HTR-8/SVneo (cell line): ENCODE measurements at places on chromosomes 4 and X.

- no peak for DNase-seq
These were observed 180.0 kb downstream of the DHRSX start for GRCh38 chrX:2320580-2321327.

- no peak for DNase-seq
These were observed 532.8 kb downstream of the RPA4 start for GRCh38 chrX:97416461-97416860.

- DNase-seq, result no peak
These were observed 50.2 kb downstream of the RPGR start for GRCh38 chrX:38277136-38277535.

DNA sequence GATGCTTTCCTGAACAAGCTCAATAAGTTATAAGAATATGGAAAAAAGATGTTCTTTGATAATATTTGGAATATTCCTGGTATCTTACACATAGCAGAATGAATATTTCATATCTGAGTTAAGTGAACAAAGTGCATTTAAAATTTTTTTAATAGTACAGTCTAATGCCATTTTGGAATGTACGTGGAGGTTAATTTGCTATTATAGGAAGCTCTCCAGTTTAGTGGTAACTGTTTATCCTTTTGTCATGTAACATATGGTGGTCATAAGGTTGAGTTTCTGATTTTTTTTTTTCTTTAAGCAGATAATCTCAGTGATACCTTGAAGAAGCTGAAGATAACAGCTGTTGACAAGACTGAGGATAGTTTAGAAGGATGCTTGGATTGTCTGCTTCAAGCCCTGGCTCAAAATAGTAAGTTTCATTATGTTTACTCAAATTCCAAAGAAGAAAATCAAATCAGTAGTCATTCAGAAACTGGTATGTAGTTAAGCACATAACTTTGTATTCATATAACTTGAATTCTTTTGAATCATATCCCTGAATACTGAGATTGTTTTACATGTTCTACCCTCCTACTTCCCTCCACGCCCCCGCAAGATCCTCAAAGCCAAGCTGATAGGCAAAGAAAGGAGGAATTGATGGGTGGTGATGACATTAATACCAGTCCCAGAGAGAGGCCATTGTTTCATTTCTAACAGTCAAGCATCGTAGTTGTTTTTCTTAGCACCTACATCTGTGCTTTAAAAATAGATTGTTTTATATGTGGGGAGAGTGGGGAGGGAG, 32.1 kb downstream of the RAP1GDS1 start:
- no peak for DNase-seq

DNA sequence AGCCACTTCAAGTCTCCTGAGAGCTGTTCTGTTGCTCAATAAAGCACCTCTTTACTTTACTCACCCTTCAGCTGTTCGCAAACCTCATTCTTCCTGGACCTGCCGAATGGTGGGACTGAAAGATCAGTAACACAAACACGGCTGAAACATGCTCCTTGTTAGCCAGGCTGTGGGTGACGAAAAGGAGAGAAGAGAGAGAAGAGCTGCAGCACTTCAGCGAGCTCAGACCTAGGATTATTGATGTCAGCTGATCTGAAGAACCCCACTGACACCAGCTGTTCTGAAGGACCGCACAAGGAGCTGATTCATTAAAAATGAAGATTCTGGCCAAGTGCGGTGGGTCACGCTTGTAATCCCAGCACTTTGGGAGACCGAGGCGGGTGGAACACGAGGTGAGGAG, 2020.0 kb upstream of the ADGRL3 start:
- no peak for DNase-seq

GRCh38 chr4:33566649-33567048, 2677.7 kb downstream of the ARAP2 start:
- DNase-seq, result no peak

- no peak for DNase-seq
These were observed at the start of gene LONRF3 for GRCh38 chrX:118974088-118974907. TSS of gene LONRF3 (plus strand) at chrX:118974618. CDS start at chrX:118974781, 163 bp downstream.

DNA sequence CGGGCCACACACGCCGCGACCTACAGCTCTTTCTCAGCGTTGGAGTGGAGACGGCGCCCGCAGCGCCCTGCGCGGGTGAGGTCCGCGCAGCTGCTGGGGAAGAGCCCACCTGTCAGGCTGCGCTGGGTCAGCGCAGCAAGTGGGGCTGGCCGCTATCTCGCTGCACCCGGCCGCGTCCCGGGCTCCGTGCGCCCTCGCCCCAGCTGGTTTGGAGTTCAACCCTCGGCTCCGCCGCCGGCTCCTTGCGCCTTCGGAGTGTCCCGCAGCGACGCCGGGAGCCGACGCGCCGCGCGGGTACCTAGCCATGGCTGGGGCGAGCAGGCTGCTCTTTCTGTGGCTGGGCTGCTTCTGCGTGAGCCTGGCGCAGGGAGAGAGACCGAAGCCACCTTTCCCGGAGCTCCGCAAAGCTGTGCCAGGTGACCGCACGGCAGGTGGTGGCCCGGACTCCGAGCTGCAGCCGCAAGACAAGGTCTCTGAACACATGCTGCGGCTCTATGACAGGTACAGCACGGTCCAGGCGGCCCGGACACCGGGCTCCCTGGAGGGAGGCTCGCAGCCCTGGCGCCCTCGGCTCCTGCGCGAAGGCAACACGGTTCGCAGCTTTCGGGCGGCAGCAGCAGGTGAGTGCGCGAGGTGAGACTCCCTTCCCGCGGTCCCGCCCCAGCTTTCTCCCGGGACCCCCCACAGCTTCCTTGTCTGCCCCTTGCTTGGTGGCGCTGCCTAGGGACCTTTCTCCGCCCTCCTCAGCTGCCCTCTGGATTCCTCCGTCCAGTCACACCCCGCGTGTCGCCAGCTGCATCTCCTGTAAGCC, 678 bp downstream of the BMP3 start:
- no peak for DNase-seq

DNA sequence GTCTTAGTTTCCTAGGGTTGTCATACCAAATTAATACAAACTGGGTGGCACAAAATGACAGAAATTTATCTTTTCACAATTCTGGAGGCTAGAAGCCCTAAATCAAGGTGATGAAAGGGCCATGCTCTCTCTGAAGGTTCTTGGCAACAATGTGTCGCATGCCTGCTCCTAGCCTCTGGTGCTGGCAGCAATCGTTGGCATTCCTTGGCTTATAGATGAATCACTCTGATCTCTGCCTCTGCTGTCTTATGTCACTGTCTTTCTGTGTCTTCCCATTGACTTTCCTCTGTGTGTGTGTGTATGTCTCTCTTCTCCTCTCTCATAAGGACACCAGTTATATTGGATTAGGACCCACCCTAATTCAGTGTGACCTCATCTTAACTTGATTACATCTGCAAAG, 15.9 kb upstream of the INTU start:
- DNase-seq, result no peak

DNA sequence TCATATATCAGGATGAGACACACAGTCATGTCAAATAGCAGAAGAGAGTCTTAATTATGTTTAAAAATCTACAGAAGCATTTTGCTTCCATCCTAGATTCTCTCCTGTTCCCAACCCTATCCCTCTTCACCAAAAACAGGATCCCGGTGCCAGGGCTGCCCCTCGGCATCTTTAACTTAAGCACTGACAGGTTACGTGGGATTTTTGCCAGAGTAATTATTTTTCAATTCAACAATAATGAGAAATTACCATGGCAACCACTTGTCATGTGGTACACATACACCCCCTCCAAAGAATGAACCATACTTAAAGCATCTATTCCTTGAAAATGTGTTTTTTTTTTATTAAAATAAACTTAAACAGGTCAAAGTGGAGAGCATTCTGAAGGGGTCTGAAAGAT, 130.6 kb downstream of the LDB2 start:
- no peak for DNase-seq

GRCh38 chrX:57932266-57932665, 22.0 kb upstream of the ZXDA start:
- DNase-seq, result no peak

- no peak for DNase-seq
These were observed 89.4 kb upstream of the PSAPL1 start for GRCh38 chr4:7524064-7524682.

GRCh38 chr4:158597879-158598596, 73.6 kb downstream of the C4orf46 start:
- DNase-seq, result no peak

DNA sequence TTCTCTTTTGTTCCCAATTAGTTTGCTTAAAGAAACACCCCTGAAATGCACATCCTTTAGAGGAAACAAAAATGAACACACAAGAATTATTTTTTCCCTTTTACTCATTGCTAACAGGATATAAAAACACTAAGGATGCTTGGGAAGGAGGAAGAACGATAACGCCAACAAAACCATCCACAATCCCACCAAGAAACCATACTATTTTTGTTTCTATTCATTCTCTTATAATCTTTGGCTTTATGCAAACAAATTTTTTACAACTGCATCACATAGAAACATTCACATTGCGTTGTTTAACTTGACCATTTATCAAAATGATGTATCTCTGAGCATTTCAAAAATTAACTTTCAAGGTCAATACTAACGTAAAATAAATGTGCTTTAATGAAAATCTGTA, 12.0 kb downstream of the APBB2 start:
- DNase-seq, result no peak

- no peak for DNase-seq
These were observed 90.7 kb upstream of the ADRA2C start for GRCh38 chr4:3675251-3676115.

GRCh38 chr4:46994007-46994405, 625 bp upstream of the GABRA4 start:
- no peak for DNase-seq
